ENCODE measurements at places on chromosomes 7 and 10.

DNA sequence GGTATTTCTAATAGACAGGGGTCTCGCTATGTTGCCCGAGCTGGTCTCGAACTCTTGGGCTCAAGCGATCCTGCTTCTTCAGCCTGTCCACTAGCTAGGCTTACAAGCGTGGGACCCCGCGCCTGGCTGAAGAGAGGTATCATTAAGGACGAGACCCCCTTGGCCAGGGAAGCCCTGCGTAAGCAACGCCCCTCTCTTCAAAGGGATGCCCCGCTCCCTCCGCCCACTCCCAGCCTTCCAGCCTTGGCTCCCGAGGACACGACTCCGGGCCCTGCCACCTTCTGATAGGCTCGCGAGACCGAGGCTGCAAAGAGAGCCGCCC, 220 bp upstream of the ZKSCAN5 start:
- no peak for DNase-seq

DNA sequence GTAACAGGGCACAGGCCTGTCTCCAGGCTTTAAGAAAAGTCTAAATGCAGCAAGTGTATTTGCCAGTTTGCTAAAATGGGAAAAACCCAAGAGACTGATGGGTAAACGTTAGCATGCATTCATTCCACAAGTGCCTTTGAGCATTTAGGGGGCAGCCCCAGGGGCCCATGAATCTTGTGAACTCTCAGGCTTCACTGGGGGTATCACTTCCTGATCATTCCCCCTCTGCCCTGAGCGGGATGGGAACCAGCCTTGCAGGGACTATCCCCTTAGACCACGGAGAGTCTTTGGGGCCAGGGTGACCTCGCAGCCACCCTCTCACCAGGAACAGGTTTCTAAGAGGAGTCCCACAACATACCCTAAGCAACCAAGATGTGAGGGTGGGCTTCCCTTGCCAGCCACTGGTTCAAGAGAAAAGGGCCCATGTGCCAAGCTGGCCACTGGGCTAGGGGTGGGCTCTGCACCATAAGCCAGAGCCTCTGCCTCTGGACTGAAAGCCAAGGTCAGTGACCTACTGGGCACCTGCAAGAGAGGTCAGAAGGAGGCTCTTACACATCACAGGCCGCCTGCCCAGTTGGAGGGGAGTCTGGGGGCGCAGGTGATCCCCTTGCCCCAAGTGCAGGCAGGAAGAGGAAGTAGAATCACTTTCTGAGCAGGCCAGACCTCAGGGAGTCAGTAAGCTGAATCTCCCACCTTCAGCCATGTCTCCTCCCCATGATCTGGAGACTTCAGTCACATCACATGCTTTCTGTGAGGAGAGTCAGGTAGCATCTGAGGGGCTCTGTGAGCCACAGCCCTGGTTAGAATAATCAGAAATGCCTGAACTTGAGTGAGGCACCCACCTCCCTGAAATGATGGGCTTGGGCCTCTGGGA, 75.0 kb downstream of the C10orf105 start:
- no peak for DNase-seq

- DNase-seq: no peak
Measured at GRCh38 chr10:3848775-3849635, 64.0 kb upstream of the KLF6 start.

- no peak for DNase-seq
Measured at GRCh38 chr7:141911391-141911790, 4.8 kb upstream of the OR9A4 start.

GRCh38 chr10:29105516-29106215, 183.2 kb upstream of the LYZL1 start:
- no peak for DNase-seq

GRCh38 chr7:133344275-133344674, 91.4 kb downstream of the EXOC4 start:
- DNase-seq: no peak

DNA sequence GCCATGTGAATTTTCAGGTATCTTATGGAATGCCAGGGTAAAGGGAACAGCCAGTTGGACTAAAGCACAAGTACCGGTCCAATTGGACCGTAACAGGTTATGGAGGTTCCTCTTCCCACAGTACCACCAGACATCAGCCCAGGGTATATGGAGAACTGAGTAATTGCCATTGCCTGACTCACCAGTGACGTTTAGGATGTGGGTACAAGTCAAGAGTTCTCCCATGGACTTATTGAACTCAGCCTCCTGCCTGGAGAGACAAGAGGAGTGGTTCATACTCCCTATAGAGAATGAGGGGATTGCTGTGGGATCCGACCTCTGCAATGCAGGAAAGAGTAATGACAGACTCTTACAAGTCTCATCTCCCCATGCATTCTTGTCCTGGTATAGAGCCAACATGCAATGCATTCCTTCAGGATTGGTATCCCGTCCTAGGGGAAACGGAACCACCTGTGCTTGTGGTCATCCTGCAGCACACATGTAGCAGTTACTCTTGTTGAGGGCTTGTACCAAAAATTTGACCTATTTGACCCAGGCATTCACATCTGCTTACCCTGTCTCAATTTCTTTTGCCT, 30.7 kb upstream of the ELOVL3 start:
- DNase-seq: no peak

DNA sequence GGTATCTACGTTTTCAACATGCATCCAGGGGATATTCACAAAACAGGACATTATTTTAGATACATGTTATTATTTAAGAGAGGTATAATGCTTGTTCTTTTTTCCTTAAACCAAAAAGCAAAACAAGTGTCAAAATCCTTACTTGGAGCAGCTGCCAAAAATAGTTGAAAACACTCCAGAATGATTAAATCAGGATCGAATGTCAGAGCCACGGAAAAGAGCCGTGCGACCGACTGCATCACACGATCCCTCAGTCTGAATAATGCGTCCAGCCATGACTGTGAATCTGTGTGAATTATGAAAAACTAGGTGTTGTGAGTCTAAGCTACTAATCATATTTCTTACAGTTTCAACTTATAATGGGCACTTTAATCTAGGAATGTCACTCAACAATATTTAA, 126.0 kb downstream of the PARD3 start:
- no peak for DNase-seq

DNA sequence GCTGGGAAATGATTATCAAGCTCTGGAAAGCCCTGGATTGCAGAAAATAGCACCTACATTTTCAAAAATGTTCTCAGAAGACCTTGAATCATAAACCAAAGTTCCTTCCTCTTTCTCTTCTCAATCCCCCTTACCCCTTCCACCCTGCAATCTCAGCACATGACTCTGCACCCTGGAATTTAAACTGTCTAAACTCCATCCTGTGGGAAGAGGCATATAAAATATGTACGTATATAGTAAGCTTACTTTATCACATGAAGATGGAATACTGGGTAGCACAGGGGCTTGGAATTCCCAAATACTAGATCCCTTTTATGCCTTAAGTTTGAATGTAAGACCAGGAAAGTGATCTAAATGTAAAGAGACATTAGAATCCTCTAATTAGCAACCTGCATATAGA, 7.7 kb downstream of the AGMO start:
- no peak for DNase-seq

GRCh38 chr7:116632384-116632783, 39.6 kb upstream of the MET start:
- no peak for DNase-seq

- DNase-seq: no peak
Measured at GRCh38 chr7:117784315-117784714, 88.9 kb downstream of the CTTNBP2 start.

GRCh38 chr7:45192621-45193041, 35.0 kb downstream of the RAMP3 start:
- DNase-seq: no peak

GRCh38 chr10:73432646-73433537, 469 bp downstream of the MSS51 start:
- DNase-seq: no peak

DNA sequence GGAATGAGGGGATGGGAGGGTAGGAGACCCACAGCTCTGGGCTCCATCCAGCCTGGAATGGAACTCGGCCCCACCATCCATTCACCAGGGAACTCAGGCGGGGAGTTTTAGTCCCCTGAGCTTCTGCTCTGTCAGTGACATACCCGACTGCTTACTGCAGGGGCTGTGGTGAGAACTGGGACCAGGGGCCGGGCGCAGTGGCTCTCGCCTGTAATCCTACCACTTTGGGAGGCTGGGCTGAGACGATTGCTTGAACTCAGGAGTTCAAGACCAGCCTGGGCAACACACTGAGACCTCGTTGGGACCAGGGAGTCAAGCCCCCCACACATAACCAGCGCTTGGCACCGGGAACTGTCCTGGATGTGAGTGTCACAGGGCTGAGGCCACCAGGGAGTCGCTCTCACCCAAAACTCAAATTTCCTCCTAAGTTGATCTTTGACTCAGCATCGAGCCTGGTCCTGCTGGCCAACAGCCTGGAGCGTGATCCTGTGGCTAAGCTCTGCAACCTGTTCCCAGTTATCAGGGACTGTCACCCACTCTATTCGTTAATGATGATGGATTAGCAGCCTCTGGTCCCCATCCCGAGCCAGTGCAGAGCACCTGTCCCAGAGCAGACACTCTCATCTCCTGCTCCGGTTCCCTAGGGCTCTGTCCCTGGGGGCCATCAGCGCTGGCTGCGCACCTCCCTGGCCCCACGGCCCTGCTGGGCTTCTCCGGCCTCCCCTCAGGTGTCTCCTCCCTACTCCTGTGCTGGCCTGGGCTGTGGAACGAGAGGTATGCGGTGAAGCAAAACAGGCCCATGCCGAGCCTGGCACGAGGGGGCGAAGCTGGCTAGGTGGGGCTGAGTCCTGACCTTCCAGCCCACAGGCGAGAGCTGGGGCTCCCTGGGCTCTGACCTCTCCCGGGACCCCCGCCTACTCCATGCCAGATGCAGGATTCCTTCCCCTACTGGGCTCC, 902 bp upstream of the CLDN15 start:
- no peak for DNase-seq

DNA sequence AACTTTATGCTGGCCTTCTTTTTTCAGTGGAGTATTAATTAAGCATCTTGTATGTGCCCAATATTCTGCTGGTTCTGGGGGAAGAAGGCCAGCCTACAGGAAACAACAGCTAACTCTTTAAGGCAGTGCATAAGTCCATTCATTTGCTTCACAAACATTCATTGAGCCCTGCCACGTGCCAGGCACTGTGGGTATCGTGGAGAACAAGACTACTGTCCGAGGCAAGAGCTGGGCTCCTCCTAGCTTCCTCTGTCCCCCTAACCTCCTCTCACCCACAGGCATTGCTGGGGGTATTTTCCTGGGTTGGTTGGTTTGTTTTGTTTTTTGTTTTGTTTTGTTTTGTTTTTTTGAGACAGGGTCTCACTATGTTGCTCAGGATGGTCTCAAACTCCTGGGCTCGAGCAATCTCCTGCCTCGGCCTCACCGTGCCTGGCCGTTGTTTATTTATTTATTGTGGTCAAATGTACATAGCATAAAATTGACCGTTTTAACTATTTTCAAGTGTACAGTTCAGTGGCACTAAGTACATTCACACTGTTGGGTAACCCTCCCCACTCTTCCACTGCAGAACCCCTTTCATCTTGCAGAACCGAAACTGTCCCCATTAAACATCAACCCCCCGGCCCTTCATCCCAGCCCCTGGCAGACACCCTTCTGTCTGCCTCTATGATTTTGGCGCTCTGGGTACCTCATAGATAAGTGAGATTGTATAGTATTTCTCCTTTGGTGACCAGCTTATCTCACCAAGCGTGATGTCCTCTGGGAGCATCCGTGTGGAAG, 32.6 kb downstream of the CHST3 start:
- DNase-seq: no peak

- DNase-seq: peak; percentile 63
Measured at GRCh38 chr10:43287056-43288007, 20.5 kb upstream of the RASGEF1A start.

- DNase-seq: no peak
Measured at GRCh38 chr7:7861211-7861633, 107.4 kb upstream of the GLCCI1 start.

DNA sequence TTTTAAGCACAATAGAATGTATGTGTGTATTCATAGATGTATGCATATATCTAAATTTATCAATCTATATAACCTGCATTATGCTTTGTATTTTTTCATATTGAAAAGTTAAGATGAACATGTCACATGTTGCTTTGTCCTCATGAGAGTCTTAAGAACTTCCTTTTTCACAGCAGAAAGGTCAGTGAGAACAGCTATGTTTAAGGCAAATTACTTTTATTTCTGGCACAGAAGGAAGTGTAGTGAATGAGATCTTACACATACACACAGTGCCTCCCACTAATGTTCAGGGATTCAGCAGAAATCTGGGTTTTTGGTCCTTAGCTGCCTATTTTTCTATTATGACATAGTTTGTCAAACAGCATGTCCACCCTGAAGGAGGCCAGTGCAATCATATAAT, 134.8 kb downstream of the TMEM26 start:
- no peak for DNase-seq

GRCh38 chr10:119653209-119653608, 2.0 kb downstream of the BAG3 start:
- DNase-seq: no peak

DNA sequence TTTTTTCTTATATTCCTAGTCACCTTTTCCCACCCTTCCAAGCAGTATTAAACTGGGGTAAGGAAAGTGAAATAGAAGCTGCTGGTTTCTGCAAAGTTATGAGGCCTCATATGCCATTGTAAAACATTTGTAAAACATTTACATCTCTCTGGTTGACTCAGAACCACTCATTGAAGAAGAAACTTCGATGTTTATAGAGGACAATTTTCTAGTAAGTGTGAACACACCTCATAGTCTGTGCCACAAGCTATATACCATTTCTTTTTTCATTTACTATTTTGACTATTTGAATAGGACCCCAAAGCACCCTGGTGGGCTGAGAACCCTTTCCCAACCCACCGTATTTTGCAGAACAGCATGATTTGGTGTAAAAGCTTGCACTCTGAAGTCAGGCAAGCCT, 12.9 kb upstream of the ITGB1 start:
- DNase-seq: no peak

DNA sequence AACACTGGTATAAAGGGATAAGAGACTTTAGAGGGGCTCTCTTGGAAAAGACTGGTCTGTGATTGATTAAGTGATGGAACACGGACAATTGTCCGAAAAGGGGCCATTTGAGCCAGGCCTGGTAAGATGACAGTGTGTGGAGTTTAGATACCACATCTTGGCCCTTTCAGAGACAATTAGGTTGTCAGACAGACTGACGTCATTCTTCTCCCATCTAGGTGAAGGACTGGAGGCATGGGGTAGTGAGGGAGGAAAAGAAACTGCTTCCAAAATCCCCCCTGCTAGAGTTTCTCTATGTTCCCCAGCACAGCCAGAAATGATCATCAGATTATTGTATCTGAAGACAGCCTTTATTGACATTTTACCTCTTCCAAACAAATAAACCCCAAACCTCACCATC, 84.8 kb upstream of the MYO3A start:
- no peak for DNase-seq

GRCh38 chr7:47432671-47433563, 149.0 kb downstream of the TNS3 start:
- no peak for DNase-seq

DNA sequence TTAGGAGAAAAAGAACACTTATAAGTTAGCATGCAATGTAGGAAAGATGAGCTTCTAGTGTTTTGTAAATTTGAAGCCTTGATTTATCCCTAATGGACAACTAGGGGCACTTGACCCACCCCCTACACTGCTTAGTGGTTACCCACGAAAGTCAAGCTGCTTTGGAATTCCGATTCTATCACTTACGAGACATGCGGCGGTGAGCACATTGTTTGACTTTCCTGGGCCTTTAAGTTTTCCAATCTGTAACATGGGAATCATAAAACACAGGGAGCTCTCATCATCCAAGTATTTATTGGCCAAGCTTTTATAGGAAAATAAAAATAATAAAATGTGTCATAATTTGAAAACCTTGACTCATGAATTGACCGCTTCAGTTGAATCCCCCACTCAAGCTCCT, 78.7 kb upstream of the PDK4 start:
- DNase-seq: no peak

- no peak for DNase-seq
Measured at GRCh38 chr10:60203993-60204618, 185.6 kb downstream of the ANK3 start.

GRCh38 chr10:28600056-28600455, 67.1 kb downstream of the WAC start:
- DNase-seq: no peak

Measured in stimulated activated naive CD8-positive, alpha-beta T cell treated with anti-CD3 and anti-CD28 coated beads, Interleukin-15, amount 100 ng/mL, for 72 hours (primary cell).